Activated naive CD4-positive, alpha-beta T cell treated with anti-CD3 and anti-CD28 coated beads for 36 hours (primary cell): ENCODE measurements at places on chromosomes 16 and 17.
A peak's percentile ranks its signal among the peaks of the same experiment; 100 is the strongest.

- DNase-seq, result no peak
- no peak overlapping the region for H3K27ac ChIP-seq
- H3K36me3 ChIP-seq, result no peaks in the 10 kb centered on the region
- no peaks in the 10 kb centered on the region for H3K27me3 ChIP-seq
- peaks cover 4% of the 10 kb centered on the region for H3K4me1 ChIP-seq
- no peak overlapping the region for H3K4me3 ChIP-seq
Observed at GRCh38 chr16:20626966-20627365, 50.8 kb upstream of the ACSM2B start.

DNA sequence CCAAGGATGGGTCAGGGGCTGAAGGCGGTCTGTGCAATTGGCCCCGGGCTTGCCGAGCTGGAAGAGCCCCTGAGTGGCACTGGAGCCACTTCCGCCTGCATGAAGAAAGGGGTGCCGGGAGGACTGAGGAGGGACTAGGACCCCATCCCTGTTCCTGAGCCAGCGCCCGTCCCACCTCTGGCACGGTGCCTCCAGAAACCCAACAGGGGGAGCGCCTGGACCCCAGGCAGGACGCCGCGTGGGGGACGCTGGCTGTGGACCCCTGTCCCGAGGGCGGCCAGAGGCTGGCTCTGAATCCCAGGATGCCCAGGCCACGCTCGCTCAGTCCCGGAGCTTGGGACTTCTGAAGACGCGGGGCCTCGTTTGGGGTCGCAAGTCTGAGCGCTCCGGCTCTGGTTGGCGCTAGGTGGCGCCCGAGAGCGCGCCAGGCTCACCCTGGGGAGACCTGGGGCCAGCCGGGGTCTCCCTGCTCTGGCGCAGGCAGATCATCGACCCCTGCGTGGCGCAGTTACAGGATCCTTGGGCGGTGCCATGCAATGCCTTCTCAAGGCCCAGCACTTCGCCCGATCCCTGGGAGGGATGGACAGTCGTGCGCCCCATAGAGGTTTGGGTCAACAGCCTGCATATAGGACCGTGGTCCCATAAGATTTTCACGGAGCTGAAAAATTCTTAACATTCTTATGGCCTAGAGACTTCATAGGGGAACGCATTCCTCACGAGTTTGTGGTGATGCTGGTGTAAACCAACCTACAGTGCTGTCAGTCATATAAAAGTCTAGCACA is 58.5 kb upstream of the CREBBP start:
- no peak overlapping the region for H3K27ac ChIP-seq
- no peaks in the 10 kb centered on the region for H3K36me3 ChIP-seq
- peak; percentile 66 for DNase-seq
- H3K4me1 ChIP-seq, result peaks cover 1% of the 10 kb centered on the region
- H3K4me3 ChIP-seq, result peak overlapping the region; percentile 21
- peaks cover 4% of the 10 kb centered on the region for H3K27me3 ChIP-seq

GRCh38 chr16:73883841-73884240 is 412.8 kb upstream of the PSMD7 start:
- no peak overlapping the region for H3K27ac ChIP-seq
- no peak overlapping the region for H3K4me3 ChIP-seq
- H3K4me1 ChIP-seq, result peaks cover 5% of the 10 kb centered on the region
- H3K27me3 ChIP-seq, result peaks cover 19% of the 10 kb centered on the region
- H3K36me3 ChIP-seq, result no peaks in the 10 kb centered on the region

DNA sequence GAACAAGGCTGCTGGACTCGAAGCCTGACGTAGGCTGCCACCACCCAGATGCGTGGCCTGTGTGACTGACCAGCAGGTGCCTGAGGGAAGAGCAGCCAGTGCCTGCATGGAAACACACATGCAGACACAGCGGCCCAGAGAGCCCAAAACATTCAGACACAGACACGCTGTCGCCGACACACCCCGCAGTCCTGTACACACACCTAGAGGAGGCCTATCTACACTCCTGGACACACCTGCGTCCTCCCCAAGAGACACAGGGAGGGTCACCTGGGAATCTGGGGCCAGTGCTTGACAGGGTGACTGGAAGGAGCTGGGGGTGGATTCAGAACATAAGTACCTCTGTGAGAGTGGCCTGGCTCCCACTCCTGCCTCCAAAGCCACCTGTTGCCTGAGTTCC is 6.1 kb upstream of the TSPOAP1 start:
- no peak for DNase-seq
- H3K36me3 ChIP-seq, result peaks cover 61% of the 10 kb centered on the region
- peak overlapping the region; percentile 99 for H3K27ac ChIP-seq
- H3K27me3 ChIP-seq, result peaks cover 10% of the 10 kb centered on the region
- peaks cover 11% of the 10 kb centered on the region for H3K4me1 ChIP-seq

- no peak overlapping the region for H3K27ac ChIP-seq
- DNase-seq, result no peak
- H3K27me3 ChIP-seq, result peaks cover 13% of the 10 kb centered on the region
- H3K4me1 ChIP-seq, result no peaks in the 10 kb centered on the region
- H3K4me3 ChIP-seq, result no peak overlapping the region
Observed at GRCh38 chr16:77780378-77780837, 8.0 kb upstream of the VAT1L start.

DNA sequence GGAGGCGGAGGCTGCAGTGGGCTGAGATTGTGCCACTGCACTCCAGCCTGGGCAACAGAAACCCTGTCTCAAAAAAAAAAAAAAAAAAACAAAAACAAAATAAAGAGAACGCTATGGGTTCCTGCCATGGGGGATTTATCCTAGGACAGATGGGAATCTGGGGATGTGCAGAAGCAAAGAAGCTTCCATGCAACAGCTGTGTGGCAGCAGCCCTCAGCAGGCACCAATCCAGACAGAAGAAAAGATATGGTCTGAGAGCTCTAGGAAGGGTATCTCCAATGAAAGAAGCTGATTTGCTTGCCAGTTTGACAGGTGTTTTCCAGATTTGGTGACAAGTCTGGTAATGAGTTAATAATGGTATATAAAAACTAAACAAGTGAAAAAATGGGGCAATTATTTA is 11.6 kb downstream of the MYO19 start:
- H3K4me1 ChIP-seq, result peaks cover 26% of the 10 kb centered on the region
- DNase-seq, result no peak
- H3K4me3 ChIP-seq, result no peak overlapping the region
- no peak overlapping the region for H3K27ac ChIP-seq

- peaks cover 4% of the 10 kb centered on the region for H3K4me1 ChIP-seq
- no peak overlapping the region for H3K4me3 ChIP-seq
- H3K27me3 ChIP-seq, result peaks cover 3% of the 10 kb centered on the region
- H3K27ac ChIP-seq, result no peak overlapping the region
- no peaks in the 10 kb centered on the region for H3K36me3 ChIP-seq
Observed at GRCh38 chr17:74042744-74043486, 160.6 kb upstream of the RPL38 start.

DNA sequence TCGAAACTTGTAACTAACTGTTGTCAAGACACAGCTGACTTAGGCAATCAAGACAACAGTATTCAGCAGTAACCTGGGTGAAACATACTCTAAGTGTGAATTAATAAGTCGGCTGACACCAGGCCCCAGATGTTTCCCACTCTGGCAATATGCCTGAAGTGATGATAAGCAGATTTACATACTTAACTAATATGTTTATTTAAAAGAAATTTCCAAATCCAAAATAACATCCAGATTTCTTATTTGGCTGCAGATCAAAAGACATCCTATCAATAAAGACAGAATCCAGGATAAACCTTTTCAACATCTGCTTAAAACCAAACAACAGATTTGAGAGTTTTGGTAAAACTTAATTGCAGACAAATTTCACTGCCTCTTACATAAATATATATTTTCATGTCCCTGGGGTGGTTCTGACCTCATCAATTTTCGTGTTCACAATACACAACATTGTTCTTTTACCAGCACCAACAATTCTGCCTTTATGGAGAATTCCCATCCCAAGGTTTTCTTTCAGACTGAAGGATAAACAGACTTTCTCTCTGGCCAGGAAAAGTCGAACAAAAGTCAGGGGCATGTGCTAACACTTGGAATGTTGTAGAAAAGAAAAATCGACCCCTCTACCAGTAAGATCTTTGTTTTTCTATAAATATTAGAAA is 45.1 kb upstream of the TOX3 start:
- H3K27ac ChIP-seq, result no peak overlapping the region
- no peak overlapping the region for H3K4me3 ChIP-seq
- H3K4me1 ChIP-seq, result no peaks in the 10 kb centered on the region
- no peak for DNase-seq

DNA sequence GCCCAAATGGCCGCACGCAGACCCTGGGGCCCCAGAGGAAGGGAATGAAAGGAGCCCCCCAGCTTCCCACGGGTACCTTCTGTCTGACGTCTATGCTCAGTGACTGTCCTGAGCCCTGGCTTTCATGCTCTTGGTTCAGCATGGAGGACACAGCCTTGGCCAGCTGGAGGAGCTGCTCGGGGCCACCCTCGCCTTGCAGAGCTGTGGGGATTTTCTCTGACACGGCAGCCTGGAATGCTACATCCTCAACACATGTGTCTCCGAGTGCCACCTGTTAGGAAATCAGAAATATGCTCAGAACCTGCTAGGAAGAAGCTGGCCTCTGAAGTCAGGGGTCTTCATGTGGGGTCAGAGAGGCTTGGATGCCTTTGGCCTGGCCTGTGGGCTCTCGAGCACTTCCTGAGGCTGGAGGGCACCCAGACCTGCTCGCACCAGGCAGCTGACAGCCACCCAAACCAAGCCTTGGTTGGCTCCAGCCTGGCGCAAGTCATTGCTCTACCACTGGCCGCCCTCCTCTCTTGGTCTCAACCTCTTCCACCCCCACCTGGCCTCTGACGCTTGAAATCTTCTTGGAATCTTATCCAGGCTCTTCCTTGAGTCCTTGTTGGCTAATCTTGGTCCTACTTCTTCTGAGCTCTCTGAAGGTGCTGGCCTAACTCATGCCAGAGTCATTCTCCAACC is 63.7 kb upstream of the BCO1 start:
- no peak overlapping the region for H3K27ac ChIP-seq
- no peaks in the 10 kb centered on the region for H3K36me3 ChIP-seq
- H3K4me3 ChIP-seq, result no peak overlapping the region
- H3K27me3 ChIP-seq, result peaks cover 3% of the 10 kb centered on the region

GRCh38 chr16:28531777-28532744 is 6.7 kb downstream of the NUPR1 start:
- no peak overlapping the region for H3K4me3 ChIP-seq
- no peak for DNase-seq
- peaks cover 21% of the 10 kb centered on the region for H3K4me1 ChIP-seq
- no peaks in the 10 kb centered on the region for H3K36me3 ChIP-seq
- no peak overlapping the region for H3K27ac ChIP-seq

DNA sequence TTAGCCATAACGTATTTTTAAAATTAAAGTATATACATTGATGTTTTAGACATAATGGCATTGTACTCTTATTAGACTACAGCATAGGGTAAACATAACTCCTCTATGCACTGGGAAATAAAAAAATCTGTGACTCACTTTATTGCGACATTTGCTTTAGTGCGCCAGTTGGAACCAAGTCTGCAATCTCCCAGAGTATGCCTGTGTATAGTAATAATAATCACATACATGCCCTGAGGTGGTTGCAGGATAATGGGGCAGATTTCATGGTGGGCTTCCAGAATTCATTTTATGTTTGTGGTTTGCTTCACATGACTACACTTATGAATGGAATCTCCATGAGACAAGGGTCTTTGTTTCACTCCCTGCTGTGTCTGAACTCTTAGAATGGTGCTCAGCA is 66.9 kb upstream of the N4BP1 start:
- no peak overlapping the region for H3K27ac ChIP-seq
- DNase-seq, result no peak
- H3K4me1 ChIP-seq, result no peaks in the 10 kb centered on the region
- no peaks in the 10 kb centered on the region for H3K27me3 ChIP-seq
- H3K36me3 ChIP-seq, result peaks cover under 1% of the 10 kb centered on the region

- H3K4me3 ChIP-seq, result peak overlapping the region; percentile 49
- peak; percentile 74 for DNase-seq
- peak overlapping the region; percentile 79 for H3K27ac ChIP-seq
- H3K4me1 ChIP-seq, result peaks cover 28% of the 10 kb centered on the region
- H3K27me3 ChIP-seq, result no peaks in the 10 kb centered on the region
Observed at GRCh38 chr17:1566505-1567199, 4.1 kb upstream of the PITPNA start.

DNA sequence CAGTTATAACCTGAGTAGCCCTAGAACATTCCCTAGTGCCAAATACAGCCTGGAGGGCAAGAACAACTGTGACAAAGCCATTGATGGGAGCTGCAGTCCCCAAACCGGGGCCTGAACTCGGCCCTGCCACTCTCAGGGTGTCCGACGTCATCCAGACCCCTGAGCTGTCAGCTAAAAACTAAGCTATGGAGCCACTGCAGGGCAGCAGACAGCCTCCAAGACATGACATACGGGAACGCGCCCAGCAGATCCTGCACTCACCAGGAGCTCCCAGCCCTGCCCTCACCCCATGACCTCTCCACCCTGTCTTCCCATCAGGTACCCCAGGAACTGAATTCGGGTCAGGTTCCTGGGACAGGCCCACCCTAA is 28.4 kb downstream of the KDM8 start:
- H3K27me3 ChIP-seq, result no peaks in the 10 kb centered on the region
- peak overlapping the region; percentile 98 for H3K27ac ChIP-seq
- H3K4me3 ChIP-seq, result peak overlapping the region; percentile 49
- peaks cover 79% of the 10 kb centered on the region for H3K4me1 ChIP-seq
- peaks cover 39% of the 10 kb centered on the region for H3K36me3 ChIP-seq

GRCh38 chr17:50920041-50920410 is 53.9 kb upstream of the TOB1 start:
- H3K4me1 ChIP-seq, result peaks cover 51% of the 10 kb centered on the region
- DNase-seq, result no peak
- H3K27me3 ChIP-seq, result no peaks in the 10 kb centered on the region
- no peak overlapping the region for H3K4me3 ChIP-seq

- DNase-seq, result no peak
- no peak overlapping the region for H3K4me3 ChIP-seq
- peaks cover 8% of the 10 kb centered on the region for H3K4me1 ChIP-seq
- H3K36me3 ChIP-seq, result peaks cover 30% of the 10 kb centered on the region
- no peaks in the 10 kb centered on the region for H3K27me3 ChIP-seq
Observed at GRCh38 chr16:67652578-67653127, 7.4 kb downstream of the ACD start.

DNA sequence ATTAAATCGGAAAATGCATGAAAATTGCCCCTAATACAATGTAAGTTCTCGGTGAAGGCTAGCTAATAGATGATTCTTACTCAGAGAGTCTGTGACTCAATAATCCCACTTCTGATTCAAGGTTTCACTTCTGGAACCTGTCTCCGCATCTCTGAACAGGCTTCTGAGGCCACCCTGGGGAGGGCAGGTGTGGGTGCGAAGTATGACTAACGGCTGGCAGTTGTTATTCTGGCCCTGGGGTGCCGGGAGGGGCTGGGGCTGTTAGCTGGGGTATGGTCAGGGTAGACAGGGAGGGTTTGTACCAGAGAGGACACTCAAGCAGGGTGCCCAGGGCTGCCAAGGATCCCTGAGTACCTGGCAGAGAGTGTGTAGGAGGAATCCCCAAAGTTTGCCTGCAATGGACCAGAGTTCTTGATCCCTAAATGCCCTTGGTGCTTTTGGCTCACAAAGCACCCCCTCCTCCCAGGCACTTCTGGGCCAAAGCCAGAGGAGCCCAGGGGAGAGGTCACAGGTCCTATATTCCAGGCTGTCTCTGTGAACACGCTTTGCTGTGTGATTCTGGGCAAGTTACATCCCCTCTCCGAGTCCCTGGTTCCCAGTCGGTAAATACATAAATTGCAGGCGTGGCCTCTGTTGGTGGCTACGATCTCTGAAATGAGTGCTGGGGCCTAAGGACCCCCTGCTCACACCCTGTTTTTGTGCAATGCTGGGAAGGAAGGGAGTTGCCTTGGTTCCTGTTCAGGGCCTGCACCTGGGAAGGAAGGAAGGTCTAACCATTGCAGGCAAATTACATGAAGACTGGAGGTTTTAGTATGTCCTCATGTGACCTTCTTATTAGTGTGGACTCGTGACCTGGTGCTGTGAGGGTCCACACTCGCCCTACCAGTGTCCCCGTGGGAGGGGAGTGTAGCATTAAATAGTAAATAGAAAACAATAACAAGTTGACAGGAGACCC is 49.9 kb upstream of the CPNE2 start:
- DNase-seq, result peak; percentile 94
- H3K4me3 ChIP-seq, result peak overlapping the region; percentile 42
- H3K27ac ChIP-seq, result peak overlapping the region; percentile 98
- H3K4me1 ChIP-seq, result peaks cover 75% of the 10 kb centered on the region
